ENCODE measurements at places on chromosomes 7 and 10.

DNA sequence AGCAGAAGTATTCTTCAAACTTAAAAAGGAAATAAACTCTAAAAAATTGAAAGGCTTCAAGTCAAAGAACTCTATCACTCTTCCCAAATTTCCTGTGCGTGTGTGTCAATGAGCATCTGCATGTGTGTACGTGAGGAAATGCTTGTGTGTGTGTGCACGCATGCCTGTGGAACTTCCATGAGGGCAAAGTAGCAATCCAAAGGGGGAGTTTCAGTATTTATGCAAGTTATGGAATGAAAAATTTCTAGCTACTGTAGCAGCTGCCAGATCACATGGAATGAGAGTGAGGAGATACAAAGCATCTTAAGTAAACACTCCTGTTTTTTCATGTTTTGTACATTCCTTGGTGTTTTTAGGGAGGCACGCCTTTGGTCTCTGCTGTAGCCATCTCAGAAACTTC is 152.6 kb downstream of the RAPGEF5 start:
- DNase-seq = no peak

GRCh38 chr7:110177463-110177862 is 913.5 kb upstream of the LRRN3 start:
- DNase-seq = no peak

DNA sequence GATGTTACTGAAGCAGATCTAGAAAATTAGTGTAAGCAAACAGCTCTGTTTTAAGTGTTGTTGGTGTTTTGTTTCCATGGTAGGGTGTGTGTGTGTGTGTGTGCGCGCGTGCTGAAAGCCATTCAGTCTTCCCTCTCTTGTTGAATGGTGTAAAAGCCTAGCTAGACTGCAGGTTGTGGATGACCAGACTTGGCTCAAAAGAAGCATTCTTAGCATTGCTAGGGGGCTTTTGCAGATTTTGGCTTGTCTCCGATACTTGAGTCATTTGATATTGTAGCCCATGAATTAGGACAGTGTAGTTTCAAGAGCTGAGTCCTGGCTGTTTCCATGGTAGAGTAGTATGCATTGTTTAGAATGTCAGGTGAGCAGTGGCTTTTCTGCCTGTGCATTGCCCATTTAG is 99.1 kb downstream of the SND1 start:
- DNase-seq = no peak

DNA sequence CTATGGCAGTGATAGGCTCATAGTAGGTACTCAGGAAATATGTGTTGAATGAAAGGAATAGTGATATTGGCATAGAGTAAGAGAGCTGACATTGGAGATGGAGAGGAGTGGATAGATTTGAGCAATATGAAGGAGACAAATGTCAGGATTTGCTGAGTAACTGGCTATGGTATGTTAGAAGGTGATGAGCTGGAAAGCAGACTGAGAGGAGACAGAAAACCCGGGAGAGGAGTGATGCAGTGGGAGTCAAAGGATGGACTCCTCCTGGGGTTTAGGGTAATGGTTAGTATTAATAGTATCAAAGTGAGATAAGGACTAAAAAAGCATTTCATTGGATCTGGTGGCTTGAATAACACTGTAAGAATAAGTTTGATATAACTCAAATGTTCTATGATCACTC is 64.8 kb downstream of the CD36 start:
- no peak for DNase-seq

GRCh38 chr10:114876602-114877300 is 55.2 kb downstream of the FHIP2A start:
- DNase-seq = peak; percentile 3

- no peak for DNase-seq
Observed at GRCh38 chr10:83545901-83546391, 593.4 kb upstream of the GHITM start.

- DNase-seq = no peak
Observed at GRCh38 chr10:17214526-17214925, 13.1 kb upstream of the TRDMT1 start.

GRCh38 chr10:19958787-19959186 is 142.6 kb downstream of the PLXDC2 start:
- DNase-seq = no peak

DNA sequence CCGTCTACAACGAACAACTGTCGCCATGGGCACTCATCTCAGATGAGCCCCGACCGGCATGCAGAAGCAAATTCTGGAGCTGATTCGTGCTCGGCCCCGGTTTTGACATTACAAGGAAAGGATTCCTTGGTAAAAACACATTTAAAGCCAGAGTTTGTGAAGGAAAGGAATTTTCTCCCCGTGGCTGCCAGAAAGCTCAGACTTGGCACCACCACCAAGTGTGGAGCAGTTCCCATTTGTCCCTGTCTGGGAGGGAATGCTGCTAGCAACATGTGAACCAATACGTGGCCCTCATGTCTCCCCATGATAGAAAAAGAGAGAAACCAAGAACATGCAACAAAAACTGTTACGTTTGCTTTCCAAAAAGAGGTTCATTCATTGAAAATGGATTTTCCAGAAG is 55.2 kb upstream of the DDC start:
- DNase-seq = no peak

GRCh38 chr7:20786779-20787659 is at the start of gene SP8:
SP8 (minus strand) TSS chr7:20786886; CDS start chr7:20786798, 88 bp downstream.
- DNase-seq = no peak

DNA sequence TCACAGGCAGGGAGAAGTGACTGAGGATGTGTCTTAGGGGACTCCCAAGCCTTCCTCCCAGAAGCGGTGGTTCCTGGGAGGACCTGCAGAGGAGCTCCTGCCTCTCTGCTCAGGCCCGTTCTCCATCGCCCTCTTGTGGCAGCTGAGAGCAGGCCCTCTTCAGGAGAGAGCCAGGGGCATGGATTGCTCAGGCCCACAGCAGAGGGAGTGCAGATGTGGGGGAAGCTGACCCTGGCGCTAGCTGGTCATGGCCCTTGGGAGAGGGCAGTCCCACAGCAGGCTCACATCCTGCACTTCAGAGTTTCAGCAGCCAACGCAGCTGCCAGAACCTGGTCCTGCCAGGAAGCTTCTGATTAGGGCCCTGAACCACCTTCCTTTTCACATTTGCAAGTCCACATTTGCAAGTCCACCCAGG is 94.8 kb upstream of the TARP start:
- peak; percentile 77 for DNase-seq

DNA sequence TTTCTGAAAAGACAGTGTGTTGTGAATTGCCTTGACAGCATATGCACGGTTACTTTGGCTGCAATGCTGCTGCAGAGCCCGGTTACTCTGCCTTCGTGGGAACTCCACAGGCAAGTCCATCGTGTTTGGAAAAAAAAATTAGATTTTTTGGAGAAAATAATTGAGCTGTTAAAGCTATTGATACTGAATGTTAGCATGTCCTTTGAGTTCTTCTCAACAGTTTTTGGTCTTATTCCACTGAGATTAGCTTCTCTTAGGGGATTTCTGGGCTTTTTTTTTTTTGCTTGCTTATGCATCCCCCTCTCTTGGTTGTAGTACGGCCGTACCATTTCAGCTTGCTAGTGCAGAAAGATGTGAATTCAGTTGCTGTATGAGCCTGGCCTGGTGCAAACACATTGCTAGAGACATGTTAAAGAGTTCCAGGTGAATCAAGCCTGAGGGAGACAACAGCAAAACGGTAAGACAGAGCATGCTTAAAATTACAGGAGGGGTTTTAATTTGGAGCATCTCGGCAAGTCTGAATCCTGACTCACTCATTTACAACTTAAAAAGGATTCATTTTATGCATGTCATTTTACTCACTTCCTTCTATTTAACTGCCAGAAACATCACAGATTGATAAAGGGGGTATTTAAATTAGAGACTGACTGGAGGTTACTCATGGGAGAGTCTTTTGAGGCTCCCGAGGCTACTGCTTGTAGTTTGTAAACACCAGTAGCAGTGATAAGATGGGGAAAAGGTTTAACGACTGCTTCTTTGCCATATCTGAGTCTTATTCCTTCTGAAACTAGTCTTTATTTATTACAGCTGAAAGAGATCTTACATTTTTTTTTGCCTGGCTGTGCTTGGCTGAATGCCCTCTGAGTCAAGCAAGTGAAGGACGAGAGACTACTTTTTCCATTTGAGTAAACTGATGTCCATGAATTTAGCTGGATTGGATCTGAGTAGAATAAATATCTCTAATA is 113.7 kb downstream of the CDK14 start:
- no peak for DNase-seq

GRCh38 chr7:90642978-90643377 is 46.9 kb downstream of the CDK14 start:
- no peak for DNase-seq

Data from effector CD4-positive, alpha-beta T cell (primary cell).